Omental fat pad (tissue), 4 donors: ENCODE measurements at places on chromosomes 5 and 9. TPM values are rescaled to one million over a fixed set of nuclear protein-coding genes. Genes with fewer than 3 reads are reported as not detected.

DNA sequence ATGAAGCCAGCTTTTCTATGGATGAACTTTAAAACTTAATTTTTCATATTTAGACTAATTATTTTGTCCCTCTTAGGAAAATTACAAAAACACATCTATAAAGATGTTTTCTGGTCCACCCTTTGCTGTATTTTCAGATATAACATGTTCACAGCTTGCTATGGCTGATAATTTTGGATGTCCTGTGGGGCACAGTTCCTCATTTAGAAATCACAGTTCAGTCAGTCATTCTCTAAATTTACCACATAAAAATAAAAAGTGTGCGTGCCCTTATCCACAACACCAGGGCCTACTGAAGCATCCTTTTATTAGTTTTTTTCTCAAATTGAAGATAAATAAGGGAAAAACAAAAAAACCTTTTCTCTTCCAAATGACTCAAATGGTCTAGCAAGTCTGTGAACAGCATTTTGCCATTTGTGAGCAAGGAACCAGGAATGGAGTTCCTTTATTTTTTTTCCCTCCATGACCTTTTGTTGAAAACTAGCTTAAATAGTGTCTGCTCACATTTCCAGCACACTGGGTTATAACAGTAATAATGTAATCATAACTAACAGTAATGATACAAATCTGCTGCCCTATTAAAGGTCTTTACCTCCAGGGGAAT, 87.1 kb downstream of the CEMIP2 start:
- no peak for DNase-seq

DNA sequence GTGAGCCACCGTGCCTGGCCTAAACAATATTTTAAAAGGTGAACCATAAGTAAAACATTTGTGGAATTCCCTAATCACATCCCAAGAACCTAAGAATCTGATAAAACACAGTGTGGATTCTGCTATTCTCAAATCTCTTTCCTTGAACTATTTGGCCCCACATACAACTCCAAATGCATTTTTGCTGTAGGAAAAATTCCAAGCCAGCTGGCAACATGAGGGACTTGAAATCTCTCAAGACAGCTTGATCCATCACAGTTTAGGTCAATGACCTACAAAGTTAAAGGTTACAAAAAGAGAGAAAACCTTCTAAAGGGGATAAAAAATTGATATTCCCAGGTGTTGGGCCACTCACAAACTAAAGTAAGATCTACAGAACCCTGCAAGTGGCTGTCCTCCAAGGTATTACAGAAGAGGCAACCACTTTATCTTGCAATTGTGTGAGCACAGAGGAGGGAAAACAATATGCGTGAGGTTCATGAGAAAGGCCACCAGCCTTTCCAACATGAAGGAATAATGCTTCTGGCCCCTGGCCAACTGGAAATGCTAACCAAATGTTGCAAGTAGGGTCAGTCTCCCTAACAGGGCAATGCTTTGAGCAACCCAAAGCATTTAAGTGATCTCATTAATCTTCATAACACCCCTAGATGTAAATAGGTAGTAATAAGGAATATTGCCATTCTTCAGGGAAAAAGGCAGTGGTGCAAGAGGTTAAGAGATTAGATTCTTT, 221.4 kb downstream of the SEMA5A start:
- DNase-seq: no peak

DNA sequence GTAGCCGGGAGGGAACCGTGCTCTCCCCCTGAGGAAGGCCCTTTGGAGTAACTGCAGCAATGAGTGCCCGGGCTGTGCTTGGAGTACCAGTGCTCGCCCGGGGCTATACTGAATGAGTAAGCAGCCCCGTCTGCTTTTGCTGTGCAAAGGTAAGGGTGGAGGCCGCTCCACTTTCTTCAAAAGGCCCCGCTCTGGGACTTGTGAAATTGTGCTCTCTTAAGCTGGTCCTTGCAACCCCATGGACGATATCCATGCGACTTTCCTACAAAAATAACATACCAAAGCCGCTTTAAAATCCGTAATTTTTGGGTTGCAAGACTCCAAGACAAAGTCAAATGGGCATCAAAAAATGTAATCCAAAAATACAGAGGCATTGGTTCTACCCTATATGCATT, 578 bp upstream of the TNFAIP8 start:
- DNase-seq: no peak

- no peak for DNase-seq
These were observed 215.1 kb upstream of the TRIM32 start for GRCh38 chr9:116471944-116472506.

The PCAT7 gene
- total RNA-seq: not detected

DNA sequence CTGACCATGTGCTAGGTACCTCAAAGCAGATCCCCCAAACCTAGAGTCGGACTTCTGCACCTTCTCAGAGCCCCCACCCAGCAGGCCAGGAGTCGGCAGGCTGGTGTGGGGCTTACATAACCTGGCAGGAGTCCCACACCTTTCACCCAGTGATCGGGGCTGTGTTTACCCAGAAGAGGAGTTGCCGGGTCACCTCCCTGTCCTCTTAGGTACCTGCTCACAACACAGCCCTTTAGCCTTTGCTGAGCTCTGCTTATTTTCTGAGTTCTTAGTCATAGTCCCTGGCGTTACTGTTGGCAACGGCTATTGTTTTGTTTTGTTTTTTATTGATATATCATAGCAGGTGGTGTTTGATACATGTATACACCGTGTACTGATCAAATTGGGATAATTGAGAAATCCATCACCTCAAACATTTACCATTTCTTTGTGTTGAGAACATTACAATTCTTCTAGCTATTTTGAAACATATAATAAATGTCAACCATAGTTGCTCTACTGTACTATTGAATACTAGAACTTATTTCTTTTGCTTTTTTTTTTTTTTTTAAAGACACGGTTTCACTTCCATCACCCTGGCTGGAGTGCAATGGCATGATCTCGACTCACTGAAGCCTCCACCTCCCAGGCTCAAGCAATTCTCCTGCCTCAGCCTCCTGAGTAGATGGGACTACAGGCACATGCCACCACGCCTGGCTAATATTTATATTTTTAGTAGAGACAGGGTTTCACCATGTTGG, 10.4 kb upstream of the EEIG1 start:
- no peak for DNase-seq

GRCh38 chr5:94544875-94545547, 73.4 kb downstream of the KIAA0825 start:
- no peak for DNase-seq
